Right ventricle myocardium superior (tissue), 1 donor: ENCODE measurements at places on chromosomes 16 and 17. TPM values are rescaled to one million over a fixed set of nuclear protein-coding genes. Genes with fewer than 3 reads are reported as not detected.

The MYOCD gene
- 33.7 TPM for total RNA-seq

The CRYBA1 gene
- not detected for total RNA-seq

The CLEC19A gene
- total RNA-seq, result not detected

The KRT28 gene
- not detected for total RNA-seq

The ATAD5 gene
- 0.38 TPM for total RNA-seq

The TNFSF13 gene
- 8.3 TPM for total RNA-seq

The NHLRC4 gene
- total RNA-seq, result 0.38 TPM

The B9D1 gene
- 6.8 TPM for total RNA-seq

The RAB34 gene
- total RNA-seq, result 14.5 TPM

The TRIM47 gene
- total RNA-seq, result 33.4 TPM

The RBFOX1 gene
- 70.2 TPM for total RNA-seq

The TOP2A gene
- total RNA-seq, result 2.9 TPM

The TERF2IP gene
- 50.7 TPM for total RNA-seq

The GFOD2 gene
- 7.8 TPM for total RNA-seq

The TSNAXIP1 gene
- 0.32 TPM for total RNA-seq

The WSCD1 gene
- 11.2 TPM for total RNA-seq

The VAMP2 gene
- total RNA-seq, result 54.8 TPM

The NTN1 gene
- 19.4 TPM for total RNA-seq

The UTS2R gene
- total RNA-seq, result 0.81 TPM

The KRTAP2-1 gene
- total RNA-seq, result not detected

The SLC38A8 gene
- 0.78 TPM for total RNA-seq

The JPH3 gene
- 0.08 TPM for total RNA-seq

The C17orf100 gene
- 0.48 TPM for total RNA-seq

The TPSD1 gene
- 0.51 TPM for total RNA-seq

The SPATA22 gene
- total RNA-seq, result 0.51 TPM

The ITGB3 gene
- total RNA-seq, result 2.7 TPM

The ABCA8 gene
- total RNA-seq, result 52.9 TPM

The NUPR1 gene
- 47.3 TPM for total RNA-seq

The ZC3H18 gene
- 23.5 TPM for total RNA-seq

The FOXL1 gene
- 0.75 TPM for total RNA-seq

The TBX6 gene
- total RNA-seq, result 1.0 TPM

The IL32 gene
- total RNA-seq, result 42.6 TPM

The KIF18B gene
- total RNA-seq, result 1.8 TPM

The RRAD gene
- 95.4 TPM for total RNA-seq

The C1QTNF8 gene
- total RNA-seq, result 0.13 TPM

The CTRB1 gene
- not detected for total RNA-seq

The ATP6V0D1 gene
- 59.9 TPM for total RNA-seq

The TK1 gene
- 2.6 TPM for total RNA-seq

The PRSS8 gene
- not detected for total RNA-seq
